ENCODE measurements at places on chromosomes 7 and 10.

DNA sequence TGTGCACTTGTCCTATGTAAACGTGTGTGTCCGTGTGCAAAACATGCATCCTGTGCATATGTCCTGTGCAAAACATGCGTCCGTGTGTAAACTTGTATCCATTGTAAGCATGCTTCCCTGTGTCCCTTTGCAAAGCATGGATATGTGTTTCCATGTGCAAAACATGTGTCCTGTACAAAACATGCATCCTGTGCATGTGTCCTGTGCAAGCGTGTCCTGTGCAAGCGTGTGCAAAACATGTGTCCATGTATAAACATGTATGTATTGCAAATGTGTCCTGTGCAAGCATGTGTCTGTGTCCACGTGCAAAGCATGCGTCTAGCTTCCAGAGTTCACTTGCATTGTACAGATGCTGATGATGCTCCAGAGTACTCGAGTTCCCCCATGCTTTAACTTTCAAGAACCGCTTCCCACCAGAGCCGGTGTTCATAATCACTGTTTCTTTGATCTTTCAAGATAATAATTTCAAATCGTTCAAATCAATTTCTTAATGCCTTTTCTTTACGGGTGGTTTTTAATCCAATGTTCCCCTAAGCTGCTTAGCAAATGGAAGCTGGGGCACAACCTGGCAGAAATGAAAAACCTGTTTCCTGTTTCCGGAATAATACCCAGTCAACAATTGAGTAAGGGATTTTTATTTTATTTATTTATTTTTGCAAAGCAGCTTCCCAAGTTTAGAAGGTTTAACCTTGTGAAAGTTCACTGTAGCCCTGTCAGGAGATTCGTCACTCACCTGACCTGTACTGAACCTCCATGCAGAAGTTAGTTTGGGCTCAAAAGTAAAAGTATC, 641 bp upstream of the ASB13 start:
- DNase-seq = no peak

- no peak for DNase-seq
Observed at GRCh38 chr10:70678757-70679489, 6.6 kb downstream of the ADAMTS14 start.

- DNase-seq = no peak
Observed at GRCh38 chr7:33921216-33921938, 16.0 kb downstream of the BMPER start.

- DNase-seq = no peak
Observed at GRCh38 chr7:63077841-63078240, 920.8 kb upstream of the ZNF722 start.

- DNase-seq = no peak
Observed at GRCh38 chr7:93029056-93029455, 88.7 kb downstream of the SAMD9 start.

- DNase-seq = no peak
Observed at GRCh38 chr10:30737931-30738391, 108.4 kb upstream of the LYZL2 start.

- DNase-seq = no peak
Observed at GRCh38 chr10:112858986-112859651, 90.9 kb upstream of the TCF7L2 start.

All from fibroblast of skin of right biceps (primary cell).